ENCODE measurements at places on chromosomes 7 and 10.

GRCh38 chr10:91032611-91033206 is 111.8 kb upstream of the ANKRD1 start:
- DNase-seq, result no peak

- DNase-seq, result no peak
These were observed 29.5 kb upstream of the HYCC1 start for GRCh38 chr7:23043441-23043840.

DNA sequence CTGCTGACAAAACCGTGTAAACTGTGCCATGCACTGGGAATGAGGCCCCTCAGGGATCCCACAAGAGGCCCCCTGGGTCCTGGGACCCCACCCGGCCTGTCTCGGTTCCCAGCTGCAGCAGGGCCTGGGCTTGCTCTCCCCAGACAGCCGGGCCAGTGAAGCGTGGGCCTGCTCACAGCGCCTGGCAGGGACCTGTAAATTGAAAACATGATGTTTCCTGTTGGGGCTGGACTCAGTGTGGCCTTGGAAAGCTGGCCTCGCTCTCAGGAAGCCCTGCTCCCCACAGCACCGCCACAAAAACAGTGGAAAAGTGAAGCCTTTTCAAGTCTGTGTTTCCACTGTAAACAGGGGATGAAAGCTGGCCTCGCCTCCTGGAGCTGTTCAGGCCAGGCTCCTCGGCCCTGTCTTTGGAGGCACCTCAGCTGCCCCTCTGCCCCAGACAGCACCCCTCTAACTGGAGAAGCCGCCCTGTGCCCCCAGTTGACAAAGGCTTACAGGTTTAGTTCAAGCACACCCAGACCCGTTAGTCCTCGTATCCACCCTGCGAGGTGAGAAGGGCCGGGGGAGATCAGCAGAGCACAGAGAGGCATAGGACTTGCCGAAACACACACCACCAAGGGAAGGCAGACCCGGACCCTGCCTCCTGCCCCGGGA is 108.3 kb downstream of the ZMIZ1 start:
- DNase-seq, result no peak

GRCh38 chr10:63627881-63628296 is 106.7 kb downstream of the REEP3 start:
- no peak for DNase-seq

GRCh38 chr7:31603046-31603445 is 84.0 kb upstream of the PPP1R17 start:
- no peak for DNase-seq

- DNase-seq, result no peak
These were observed 72.9 kb upstream of the SKAP2 start for GRCh38 chr7:26937306-26937705.

GRCh38 chr7:155329225-155329624 is 31.5 kb downstream of the INSIG1 start:
- DNase-seq, result no peak

GRCh38 chr7:11355399-11356005 is 381.8 kb downstream of the PHF14 start:
- no peak for DNase-seq

DNA sequence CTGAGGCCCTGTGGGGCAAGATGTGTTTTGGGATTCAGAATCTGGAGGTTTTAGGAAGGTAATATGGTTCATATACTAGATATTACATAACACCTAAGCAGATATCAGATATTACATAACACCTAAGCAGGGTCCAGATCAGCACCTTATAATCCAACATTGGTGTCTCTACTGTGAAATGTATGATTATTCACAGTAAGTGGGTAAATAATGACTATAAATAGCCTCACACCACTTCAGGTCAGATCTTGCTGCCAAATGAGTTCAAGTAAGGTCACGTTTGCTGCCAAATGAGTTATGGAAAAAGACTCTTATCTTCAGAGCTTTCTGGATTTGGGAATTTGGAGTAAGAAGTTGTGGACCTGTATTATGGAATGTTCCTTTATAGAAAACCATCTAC is 14.6 kb downstream of the ADRB1 start:
- no peak for DNase-seq

GRCh38 chr7:154299736-154300135 is 247.5 kb downstream of the DPP6 start:
- DNase-seq, result no peak

DNA sequence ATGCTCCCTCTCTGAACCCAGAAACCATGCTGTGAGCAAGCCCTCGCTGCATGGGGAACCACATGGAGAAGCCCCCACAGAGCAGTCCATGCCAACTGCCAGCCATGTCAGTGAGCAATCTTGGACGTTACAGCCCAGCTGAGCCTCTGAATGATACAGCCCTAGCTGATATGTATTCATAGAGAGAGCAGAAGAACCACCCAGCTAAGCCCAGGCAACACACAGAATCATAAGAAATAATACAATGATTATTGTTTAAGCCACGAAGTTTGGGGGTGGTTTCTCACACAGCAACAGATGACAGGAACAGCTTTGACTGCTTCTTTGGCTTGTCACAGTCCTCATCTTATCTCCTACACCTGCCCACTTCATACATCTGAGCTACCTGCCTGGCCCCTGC is 32.5 kb upstream of the CARD11 start:
- no peak for DNase-seq

GRCh38 chr10:18406136-18406535 is 245.3 kb downstream of the NSUN6 start:
- DNase-seq, result no peak

DNA sequence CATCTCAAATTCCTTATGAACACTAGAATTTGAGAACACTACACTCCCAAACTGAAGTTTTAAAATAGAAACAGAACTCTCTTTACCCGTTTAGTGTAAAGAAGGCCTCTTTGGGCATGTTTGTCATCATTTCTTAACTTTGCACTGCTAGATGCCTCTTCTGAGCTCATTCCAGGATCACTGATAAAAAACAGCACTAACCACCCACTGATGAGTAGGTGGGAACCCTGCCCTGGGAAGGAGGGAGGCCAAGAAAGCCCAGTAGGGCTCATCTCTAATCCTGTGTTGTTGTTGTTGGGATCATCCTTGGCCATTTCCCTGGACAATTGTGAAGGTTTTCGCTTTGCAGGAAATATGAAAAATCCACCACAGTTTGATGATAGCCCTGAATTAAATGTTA is 68.2 kb downstream of the CUBN start:
- DNase-seq, result no peak

- DNase-seq, result no peak
These were observed 21.0 kb downstream of the NUDT13 start for GRCh38 chr10:73131301-73131700.

GRCh38 chr10:61047081-61047480 is 103.1 kb upstream of the RHOBTB1 start:
- DNase-seq, result no peak

DNA sequence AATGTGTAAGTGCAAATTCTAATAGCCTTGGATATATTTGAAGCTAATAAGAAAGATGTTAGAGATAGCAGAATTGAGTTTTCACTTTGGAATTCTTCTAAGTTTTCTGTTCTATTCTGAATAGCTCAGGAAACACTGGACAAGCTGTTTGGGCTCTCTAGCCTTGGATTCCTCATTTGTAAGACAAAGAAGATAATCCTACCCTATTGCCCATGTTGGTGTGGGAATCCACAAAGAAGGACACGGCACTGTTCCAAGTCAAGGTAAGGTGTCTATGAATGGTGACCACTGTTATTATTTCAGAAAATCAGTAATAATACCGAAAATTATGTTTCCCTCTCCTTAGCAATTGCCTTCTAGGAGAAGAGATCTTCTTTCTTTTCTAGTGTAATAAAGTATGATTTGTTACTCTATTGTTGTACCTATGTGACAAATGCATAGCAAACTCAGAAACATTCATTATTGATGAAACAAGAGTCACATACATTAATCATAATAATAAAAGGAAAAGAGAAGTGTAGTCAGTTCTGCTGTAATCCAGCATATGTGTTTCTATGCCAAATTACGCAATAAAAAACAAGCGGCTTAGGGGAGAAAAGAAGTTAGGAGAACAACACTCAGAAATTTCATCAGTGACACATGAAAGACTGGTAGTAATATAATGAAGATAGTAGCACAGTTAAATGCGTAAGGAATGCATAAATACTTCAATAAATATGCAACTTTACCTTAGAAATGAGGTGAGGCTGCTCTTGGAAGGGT is 1012.3 kb upstream of the PHF14 start:
- DNase-seq, result no peak

All from NCI-H2029 treated with DMSO at 0.1 percent for 48 hours (cell line).